ENCODE measurements at places on chromosomes 2 and 18.

- DNase-seq, result no peak
Observed at GRCh38 chr2:6993936-6994335, 76.7 kb downstream of the RNF144A start.

DNA sequence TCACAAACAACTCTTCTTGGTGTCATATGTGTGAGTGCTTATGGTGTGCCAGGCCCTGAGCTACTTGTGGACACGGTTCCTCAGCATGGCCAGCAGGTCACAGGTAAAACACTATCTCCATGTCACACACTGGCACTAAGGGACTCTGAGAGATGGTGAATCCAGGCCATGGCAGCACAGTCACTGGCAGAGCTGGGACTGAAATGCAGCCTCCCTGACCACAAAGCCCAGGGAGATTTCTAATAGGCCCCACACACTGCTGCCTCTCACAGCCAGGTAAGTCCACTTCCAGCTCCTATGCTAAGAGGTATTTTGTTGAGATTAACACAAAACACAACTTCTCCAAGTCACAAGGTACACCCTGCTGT is 92.0 kb downstream of the ACTR2 start:
- DNase-seq, result no peak

DNA sequence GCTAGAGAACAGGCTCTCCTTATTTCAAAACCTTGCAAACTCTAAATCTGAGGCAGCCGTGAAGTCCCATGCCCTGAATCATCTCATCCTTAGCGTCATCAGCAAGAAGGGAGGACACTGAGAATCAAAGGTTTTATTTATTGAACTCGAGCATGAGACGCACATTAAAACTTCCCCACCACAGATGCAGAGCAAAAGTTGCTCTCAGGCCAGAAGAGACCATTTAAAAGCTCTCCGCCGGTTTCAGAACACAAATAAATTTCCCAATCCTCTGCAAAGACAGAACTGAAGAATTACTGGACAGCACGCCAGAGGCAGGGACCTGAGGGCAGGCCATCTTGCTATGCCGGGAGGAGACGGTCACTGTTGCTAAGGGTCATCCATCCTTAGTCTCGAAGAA is 1.3 kb downstream of the AMMECR1L start:
- DNase-seq, result no peak

DNA sequence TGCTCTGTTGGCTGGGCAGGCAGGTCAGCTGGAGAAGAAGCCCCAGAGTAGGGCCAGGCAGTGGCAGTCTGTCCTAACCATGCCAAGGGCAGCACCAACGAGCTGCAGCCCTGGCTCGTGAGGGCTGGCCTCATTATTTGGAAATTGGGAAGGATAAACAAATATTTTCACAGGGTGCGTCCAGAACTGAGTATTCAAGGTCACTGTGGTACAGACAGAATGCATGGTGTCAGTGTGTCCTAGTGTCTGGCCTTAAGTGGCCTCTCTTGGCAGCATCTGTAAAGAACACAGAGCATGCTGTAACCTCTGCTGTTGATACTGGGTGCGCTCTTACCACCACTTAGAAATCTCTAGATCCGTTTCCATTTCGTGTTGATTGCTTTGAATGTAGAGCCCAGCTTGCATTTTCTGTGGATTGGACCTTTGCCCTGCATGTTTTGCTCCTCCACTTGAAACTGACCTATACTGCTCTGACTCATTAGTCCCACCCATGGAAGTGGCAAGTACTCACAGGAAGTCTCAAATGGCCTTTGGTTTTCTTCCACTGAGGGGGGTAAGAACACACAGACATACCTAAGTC is 88.2 kb downstream of the GREB1L start:
- DNase-seq, result no peak

DNA sequence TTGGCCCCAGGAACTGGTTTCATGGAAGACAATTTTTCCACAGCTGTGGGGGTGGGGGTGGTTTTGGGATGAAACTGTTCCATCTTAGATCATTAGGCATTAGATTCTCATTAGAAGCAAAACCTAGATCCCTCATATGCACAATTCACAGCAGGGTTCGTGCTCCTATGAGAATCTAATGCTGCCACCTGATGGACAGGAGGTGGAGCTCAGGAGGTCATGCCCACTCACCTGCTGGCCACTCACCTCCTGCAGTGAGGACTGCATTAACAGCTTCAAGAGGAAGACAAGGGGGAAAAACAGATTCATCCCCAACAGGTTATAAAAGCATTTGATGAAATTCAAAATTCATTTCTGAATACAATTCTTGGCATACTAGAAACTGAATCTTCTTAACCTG is 38.5 kb downstream of the THAP4 start:
- no peak for DNase-seq

- DNase-seq, result no peak
Observed at GRCh38 chr2:216414772-216415319, 2.6 kb downstream of the SMARCAL1 start.

- DNase-seq, result no peak
Observed at GRCh38 chr18:25109484-25109883, 242.5 kb downstream of the ZNF521 start.

DNA sequence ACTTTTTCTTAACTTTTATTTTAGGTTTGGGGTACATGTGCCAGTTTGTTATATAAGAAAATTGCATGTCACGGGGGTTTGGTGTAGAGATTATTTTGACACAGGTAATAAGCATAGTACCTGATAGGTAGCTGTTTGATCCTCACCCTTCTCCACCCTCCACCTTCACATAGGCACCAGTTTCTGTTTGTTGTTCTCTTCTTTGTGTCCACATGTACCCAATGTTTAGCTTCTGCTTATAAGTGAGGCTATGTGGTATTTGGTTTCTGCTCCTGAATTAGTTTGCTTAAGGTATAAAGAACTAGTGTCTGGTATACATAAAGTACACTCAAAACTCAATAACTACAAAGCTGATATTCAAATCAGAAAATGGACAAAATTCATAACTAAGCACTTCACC is 654.6 kb upstream of the LINC00305 start:
- DNase-seq, result no peak

- no peak for DNase-seq
Observed at GRCh38 chr2:164655336-164655735, 34.1 kb upstream of the GRB14 start.

DNA sequence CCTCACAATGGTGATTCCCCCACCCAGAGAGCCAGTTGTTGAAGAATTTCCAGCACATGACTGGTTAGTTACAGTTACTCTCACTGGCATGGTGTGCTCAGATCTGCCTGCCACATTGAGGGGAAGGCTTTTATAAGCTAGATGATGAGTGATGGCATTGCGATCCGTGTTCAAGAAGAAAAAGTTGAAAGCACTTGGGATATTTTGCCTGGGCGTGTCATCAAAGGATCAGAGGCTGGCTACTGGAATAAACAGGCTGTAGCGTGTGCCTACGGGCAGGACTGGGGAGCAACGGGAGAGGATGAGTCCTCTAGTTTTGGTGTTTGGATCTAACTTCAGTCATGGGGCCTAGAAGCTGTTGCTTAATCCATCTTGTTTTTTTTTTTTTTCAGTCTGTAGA is 175.0 kb downstream of the SETBP1 start:
- no peak for DNase-seq

DNA sequence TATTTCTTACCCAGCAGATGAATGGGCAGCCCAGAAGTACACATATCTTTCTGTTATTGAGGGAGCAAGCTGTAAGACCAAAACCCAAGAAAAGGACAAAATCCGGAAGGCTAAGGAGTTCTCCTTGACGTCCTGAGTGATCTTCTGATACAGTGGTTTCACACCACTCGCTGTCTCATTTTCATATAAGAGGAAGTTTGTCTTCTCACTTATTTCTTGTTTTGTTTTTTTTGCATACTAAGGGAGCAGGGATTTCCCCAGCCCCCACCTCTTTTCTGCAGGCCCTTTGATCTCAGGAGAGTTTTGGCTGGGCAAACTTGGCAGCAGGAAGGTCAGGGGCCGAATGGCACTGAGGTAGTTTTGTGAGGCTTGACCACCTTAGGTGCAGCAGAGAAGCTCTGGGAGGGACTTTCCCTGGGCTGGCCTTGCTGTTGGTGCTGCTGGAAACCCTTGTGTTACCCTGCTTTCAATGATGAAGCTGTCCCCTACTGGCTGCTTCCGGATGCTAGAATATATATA is 13.3 kb downstream of the CHRNA1 start:
- no peak for DNase-seq

- DNase-seq, result no peak
Observed at GRCh38 chr2:157184161-157184895, 73.2 kb upstream of the GALNT5 start.

- no peak for DNase-seq
Observed at GRCh38 chr18:805008-805754, 6.9 kb downstream of the YES1 start.

DNA sequence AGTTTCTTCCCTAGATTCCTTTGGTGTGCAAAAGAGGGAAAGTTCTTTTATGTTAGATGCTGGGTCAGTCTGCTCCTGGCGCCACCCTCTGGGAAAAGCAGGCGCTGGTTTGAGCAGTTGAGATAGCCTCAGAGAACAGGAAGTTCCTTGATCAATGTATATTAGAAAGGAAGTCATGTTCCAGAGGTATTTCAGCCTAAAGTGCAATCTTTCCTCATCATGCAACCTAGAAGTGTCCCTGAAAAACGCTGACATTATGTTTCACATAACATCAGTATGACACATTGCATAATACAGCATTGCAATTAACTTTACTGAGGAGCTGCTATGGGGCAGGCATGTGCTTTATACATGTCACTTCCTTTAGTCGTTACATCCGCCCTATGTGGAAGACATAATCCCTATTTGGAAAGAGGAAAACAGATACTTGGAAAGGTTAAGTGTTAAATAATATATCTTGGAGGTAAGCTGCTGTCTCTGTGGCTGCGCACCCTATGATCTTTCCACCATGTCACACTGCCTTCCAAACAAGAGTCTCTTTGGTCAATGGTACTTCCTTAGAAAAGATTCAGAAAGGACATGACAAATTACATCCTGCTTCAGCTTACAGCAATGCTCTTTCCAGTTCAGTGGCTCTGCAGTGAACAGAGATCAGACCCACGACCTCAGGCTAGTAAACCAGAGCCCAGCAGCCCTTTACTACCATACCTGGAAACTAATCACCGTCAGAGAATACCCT is 369.7 kb downstream of the RAD51AP2 start:
- DNase-seq, result peak; percentile 5

DNA sequence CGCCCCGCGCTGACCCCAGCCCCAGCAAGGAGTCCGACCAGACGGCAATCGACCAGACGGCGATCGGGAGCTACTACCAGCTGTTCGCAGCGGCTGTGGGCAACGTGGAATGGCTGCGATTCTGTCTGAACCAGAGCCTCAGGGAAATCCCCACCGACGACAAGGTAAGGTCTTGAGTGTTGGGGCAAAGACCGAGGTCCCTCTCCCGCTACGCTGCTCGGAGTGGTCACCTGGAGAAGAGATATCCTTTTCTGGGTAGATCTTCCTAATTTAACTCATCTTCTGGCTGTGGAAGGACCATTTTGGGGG is 704 bp downstream of the ANKRD53 start:
- DNase-seq, result peak; percentile 13

DNA sequence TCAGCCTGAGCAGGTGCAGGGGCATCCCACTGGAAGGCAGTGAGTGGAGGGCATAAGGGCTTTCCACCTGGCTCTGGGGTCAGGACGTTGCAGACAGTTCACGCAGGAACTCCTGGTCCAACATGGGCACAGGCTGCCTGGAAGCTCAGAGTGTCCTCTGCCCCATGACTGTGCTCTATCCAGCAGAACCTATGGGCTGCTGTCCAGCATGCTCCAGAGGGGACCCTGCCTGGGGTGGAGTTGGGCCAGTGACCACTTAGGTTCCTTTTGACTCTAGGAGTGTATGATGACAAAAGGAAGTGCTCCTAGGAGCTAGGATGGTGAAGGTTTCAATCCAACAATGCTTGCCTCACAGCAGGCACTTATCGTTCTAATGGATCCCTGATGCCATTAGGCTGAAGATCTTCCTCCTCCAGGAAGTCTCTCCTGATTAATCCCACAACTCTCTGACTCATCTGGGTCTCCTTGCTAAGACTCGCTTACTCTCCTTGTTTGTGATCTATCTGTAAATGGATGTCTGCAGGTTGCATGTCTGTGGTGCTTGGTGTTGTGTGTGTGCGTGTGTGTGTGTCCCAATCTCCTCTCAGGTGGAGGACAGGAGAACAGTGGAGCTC is 224.0 kb downstream of the CELF4 start:
- DNase-seq, result no peak

- no peak for DNase-seq
Observed at GRCh38 chr2:136284226-136285119, 166.5 kb upstream of the CXCR4 start.

DNA sequence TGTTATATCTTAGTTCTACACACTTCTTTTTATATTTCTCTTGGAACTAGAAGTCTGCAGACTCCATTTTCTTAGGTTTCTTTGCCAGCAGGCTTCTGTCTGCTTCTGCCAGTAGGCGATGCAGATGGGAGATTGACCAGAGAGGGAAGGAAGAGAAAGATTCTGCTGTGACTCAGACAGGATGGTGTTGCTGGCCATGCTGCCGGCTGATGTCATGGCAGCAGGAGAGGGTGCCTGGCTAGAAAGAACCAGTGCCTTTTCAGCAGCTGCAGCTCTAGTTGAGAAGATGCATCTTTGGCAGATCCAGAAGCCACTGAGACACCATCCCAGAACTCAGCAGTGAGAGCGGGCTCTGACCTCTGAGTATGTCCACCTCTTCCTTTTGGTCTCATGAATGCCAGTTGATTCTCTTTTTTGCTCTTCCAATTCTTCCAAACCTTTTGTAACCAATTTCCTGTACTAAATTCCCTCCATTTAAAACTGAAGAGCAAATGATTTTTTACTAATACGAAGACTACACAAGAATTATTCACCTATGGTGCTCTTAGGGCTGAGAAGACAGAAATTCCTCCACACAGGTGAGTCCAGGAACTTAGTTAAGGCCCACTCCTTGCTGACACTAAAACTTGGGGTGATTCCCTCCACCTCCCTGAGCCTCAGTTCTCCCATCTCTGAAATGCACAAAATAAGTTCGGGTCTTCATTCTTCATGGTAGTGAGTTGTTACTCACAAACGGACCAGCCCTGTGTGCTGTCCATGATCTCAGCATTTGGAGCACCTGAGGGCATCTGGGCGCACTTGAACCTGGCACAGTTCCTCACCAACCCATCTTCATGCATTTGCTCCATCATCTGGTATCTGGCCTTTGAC is 200.7 kb downstream of the MYCN start:
- DNase-seq, result no peak
